ENCODE measurements at places on chromosomes 13 and 19. TPM values are rescaled to one million over a fixed set of nuclear protein-coding genes. Genes with fewer than 3 reads are reported as not detected.
A peak's percentile ranks its signal among the peaks of the same experiment; 100 is the strongest.

GRCh38 chr19:22919946-22920345 is 83.0 kb downstream of the ZNF728 start:
- H3K4me3 ChIP-seq: no peak overlapping the region
- H3K27ac ChIP-seq: no peak overlapping the region
- no peak for DNase-seq
- H3K27me3 ChIP-seq: no peaks in the 10 kb centered on the region
- no peaks in the 10 kb centered on the region for H3K36me3 ChIP-seq

GRCh38 chr13:111269508-111269907 is 50.9 kb upstream of the TEX29 start:
- no peak for DNase-seq
- H3K4me3 ChIP-seq: no peak overlapping the region
- no peaks in the 10 kb centered on the region for H3K36me3 ChIP-seq
- H3K27ac ChIP-seq: no peak overlapping the region
- H3K4me1 ChIP-seq: no peaks in the 10 kb centered on the region

DNA sequence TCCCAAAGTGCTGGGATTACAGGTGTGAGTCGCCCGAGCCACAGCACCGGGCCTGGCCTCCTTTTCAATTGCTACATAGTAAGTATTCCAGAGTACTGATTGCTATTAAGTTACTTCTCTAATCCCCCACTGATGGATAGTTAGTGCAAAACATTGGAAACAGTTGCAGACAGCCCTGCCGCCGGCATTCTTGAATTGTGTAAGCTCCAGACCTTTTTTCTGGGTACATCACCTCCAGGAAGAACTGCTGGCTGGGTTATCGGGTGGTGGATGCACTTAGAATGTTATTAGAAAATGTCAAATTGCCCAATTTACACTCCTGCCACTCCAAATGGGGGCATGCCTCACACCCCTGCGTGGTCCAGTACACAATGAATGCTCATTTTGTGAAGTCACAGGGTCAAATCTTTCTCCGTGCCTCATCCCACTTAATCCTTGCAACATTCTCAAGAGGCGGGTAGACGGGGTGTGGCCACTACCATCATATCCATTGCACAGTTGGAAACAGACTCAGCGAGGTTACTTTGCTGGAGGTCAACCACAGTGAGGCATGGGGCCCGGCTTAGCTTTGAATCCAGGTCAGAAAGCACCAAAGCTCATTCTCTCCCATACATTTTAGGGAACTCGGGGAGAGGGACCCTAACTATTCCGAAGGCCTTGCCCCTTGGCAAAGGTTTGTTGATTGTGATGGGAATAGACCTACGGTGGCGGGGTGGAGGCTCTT is 1.0 kb upstream of the KDM4B start:
- H3K4me3 ChIP-seq: peak overlapping the region; percentile 22
- H3K4me1 ChIP-seq: peaks cover 11% of the 10 kb centered on the region
- no peaks in the 10 kb centered on the region for H3K36me3 ChIP-seq

GRCh38 chr13:100913143-100913542 is 238.5 kb upstream of the TMTC4 start:
- no peak for DNase-seq
- no peaks in the 10 kb centered on the region for H3K4me1 ChIP-seq
- H3K27ac ChIP-seq: no peak overlapping the region
- H3K36me3 ChIP-seq: no peaks in the 10 kb centered on the region
- H3K27me3 ChIP-seq: no peaks in the 10 kb centered on the region

OR4F17 gene
- total RNA-seq: not detected

ZSCAN5C gene
- not detected for total RNA-seq

ZNF587 gene
- total RNA-seq: 46.4 TPM

ZNF225 gene
- total RNA-seq: 2.8 TPM
